ENCODE measurements at places on chromosomes 11 and 22.

DNA sequence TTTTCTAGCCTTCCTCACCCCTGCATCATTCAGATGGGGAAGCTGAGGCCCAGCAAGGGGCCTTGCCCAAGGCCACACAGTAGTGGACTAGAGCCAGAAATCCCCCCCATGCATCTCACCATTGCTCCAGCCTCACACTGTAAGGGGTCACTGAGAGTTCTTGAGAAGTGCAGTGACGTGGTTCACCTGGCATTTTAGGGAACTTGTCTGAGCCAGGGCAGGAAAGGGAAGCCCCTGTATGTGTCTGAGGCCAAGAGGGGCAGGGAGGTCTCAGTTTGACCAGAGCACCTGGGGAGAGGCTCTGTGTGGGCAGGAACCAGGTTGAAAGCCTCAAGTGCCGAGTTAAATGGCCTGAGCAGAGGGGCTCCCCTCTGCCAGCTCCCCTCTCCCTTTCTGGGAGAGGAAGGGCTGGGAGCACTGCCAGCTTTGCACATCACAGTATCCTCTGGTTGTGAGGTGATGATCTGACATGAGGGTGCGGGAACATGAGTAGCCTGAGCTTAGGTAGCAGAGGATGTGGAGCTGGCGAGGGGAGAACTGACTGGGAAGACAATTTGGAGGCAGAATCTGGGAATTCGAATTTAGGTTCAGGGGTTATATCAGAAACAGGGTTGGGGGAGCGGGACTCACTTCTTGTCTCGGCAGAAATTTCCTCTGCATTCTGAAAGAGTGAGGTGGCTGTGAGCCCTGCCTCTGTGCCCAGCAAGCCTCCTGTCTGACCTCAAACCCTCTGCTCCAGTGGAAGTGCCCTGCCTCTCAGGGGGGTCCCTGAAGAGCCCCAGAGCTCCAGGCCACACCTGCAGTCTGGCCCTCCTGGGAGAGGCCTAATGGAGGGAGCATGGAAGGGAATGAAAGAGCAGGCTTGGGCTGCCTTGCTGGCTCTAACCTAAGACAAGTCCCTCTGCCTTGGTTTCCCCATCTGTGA lies 14.6 kb downstream of the ARHGEF17 start:
- no peak for DNase-seq

DNA sequence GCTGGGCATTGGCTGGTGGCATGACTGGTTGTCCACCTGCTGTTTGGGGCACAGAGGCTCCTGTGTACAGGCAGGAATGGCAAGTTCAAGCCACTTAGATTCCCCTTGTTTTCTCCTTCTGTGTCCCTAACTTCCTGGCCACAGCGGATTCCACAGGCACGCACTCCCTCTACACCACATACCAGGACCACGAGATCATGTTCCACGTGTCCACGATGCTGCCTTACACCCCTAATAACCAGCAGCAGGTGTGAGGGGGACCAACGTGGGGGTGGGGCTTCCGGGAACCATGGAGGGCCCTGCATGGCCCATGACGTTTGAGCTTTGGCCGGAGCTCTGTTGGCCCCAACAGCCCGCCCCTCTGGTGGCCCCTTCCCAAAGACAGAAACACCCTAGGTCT lies 7.8 kb downstream of the SIPA1 start:
- no peak for DNase-seq

DNA sequence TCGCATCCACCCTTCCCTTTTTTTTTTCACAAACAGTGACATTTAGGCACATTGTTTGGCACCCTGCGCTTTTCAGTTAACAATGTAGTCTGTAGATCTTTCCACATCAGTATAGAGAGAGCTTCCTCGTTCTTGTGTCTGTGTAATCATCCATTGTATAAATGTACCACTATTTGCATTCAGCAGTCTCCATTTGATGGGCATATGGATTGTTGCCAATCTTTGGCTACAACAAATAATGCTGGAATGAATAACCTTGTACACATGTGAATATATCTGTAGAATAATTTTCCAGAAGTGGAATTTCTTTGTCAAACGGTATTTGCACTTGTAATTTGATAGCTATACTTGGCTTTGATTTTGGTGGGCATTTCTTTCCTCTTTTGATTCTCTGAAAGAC lies 17.1 kb downstream of the MPEG1 start:
- no peak for DNase-seq

DNA sequence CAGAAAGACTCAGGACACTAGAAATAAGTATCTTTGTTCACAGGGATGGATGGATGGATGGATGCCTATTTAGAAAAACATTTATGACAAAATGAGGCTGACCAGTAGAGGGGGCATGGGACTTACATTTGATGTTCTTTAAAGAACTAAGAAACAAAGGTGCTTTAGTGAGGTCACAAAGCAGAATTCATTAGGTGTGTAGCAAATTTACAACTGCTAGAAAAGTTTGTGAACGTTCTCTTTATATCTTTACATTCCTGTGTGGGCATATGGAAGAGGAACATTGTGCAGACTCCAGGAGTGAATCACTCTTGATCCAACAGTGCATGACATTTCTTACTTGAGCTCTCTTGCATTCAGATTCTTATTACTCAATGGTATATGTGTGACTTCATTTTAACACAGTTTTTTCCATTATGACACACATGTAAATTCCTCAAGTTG lies 15.8 kb upstream of the SIK2 start:
- DNase-seq = peak; percentile 43

DNA sequence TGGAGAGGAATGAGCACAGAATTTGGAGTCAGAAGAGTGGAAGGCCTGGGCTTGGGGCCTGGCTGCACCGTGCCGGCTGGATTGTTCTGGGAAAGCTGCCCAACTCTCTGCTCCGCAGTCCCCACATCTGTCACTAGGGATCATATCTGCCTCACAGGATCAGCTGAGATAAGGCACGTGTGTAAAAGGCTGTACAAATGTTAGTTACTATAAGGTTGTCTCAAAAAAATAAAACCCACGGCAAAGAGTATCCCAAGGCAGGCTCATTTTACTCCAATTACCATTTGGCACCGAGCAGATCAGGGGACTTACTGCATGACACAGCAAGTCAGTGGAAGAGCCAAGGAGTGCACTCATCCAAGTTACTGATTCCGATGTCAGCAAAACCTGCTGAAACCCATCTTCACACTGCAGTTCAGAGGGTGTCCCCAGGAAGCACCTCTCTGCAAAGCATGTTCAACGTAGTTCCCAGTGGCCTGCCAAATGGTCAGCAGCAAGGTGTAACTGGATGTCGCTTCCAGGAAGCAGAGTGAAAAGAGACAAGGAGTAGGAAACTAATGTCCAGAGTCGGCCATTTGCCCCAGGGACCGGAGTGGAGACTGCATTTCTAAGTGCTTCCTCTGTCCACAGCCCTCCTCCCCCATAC lies 18.1 kb upstream of the MRTFA start:
- DNase-seq = no peak

DNA sequence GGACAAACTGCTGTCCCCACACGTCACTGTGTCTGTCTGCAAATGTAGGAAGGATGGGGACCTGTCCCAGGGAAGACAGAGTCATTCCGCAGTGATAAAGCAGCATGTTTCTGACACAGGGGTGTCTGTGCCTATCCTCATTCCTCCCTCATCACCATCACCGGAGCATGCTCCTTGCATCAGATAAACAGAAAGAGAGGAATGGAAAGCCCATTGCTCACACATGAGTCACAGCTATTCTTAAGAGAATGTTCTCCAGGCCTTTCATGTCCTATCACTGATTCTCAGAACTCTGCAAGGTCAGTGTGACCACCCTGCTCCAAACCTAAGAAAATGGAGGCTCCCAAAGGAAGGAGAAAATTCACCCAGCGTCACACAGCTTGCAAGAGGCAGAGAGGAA lies 38.9 kb downstream of the ZNF195 start:
- no peak for DNase-seq

DNA sequence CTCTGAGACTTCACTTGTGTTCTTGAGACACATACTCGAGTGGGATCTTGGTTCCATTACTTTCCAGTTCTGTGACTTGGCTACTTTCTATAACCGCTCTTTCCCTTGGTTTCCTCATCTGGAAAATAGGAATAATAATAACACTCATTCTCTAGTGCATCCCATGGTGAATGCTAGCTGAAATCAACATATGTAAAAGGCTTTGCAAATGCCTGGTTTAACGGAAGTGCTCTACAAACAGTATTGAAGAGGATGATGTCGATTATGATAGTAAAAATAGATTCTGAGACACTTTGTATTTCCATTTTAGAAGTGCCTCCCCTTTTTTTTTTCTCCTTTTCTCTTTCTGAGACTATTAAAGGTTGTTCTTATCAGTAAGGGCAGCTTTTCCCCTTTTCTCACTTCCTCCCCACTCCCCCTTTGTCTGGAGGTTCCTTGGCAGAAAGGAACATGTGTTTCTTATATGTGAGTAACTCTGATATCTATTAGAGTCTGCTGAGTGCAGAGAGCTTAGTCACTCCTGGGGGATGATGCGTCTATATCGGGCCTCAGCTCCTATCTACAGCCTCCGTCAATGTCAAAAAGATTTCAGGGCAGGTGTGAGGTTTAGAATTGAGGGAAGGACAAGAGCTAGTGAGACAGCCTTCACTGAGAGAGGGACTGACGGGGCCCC lies 489.3 kb downstream of the NTM start:
- no peak for DNase-seq

- DNase-seq = no peak
Measured at GRCh38 chr11:119627286-119627685, 101.7 kb downstream of the NECTIN1 start.

DNA sequence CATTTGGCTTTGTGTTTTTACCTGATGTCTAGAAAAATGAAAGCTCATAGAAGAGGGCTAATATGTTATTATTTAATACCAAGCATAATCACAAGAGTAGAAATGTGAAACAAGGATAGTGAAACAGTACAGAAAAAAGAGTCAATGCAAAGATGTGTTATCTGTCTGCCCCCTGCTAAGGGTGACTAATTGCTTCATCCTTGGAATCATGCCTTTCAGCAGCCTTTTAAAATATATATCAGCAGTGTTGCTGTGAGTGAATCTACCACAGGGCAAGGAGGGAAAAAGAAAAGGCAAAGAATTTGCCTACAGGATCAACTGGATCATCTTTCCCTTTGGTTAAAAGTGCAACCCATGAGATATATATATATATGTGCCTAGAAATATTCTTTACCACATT lies 867.2 kb upstream of the RAG2 start:
- no peak for DNase-seq
